ENCODE measurements at places on chromosomes 7 and 10.
A peak's percentile ranks its signal among the peaks of the same experiment; 100 is the strongest.

- no peak for DNase-seq
- peaks cover 19% of the 10 kb centered on the region for H3K4me1 ChIP-seq
- H3K27ac ChIP-seq: no peak overlapping the region
- H3K4me3 ChIP-seq: no peak overlapping the region
- no peaks in the 10 kb centered on the region for H3K36me3 ChIP-seq
These were observed 568.2 kb downstream of the DNAJB6 start for GRCh38 chr7:157904866-157905570.

GRCh38 chr10:59143544-59143943 lies 32.9 kb upstream of the PHYHIPL start:
- H3K4me1 ChIP-seq: no peaks in the 10 kb centered on the region
- no peak overlapping the region for H3K27ac ChIP-seq
- H3K36me3 ChIP-seq: no peaks in the 10 kb centered on the region
- DNase-seq: no peak

DNA sequence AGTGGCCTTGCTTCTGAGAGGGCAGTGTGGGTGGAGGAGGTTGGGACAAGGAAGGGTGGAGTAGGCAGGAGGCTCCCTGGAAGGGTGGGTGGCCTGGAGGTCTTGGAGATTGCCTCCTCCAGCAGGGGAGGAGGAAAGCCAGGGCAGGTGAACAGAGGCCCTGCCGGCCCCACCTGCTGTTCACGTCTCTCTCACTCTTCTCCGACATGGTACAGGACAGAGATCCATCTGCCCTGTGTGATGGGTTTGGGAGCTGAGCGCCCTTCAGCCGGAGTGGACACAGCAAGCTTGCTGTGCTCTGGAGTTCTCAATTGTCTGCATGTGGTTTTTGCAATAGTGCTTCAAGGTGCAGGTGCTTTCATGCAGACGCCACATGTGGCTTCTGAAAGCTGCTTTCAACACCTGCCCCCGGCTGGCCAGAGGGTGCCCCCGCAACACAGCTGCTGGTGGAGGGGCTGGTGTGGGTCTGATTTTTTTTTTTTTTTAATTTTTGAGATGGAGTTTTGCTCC lies 82.8 kb upstream of the GNA12 start:
- peaks cover 19% of the 10 kb centered on the region for H3K4me1 ChIP-seq
- no peak overlapping the region for H3K27ac ChIP-seq
- H3K36me3 ChIP-seq: no peaks in the 10 kb centered on the region
- peaks cover 41% of the 10 kb centered on the region for H3K27me3 ChIP-seq
- DNase-seq: peak; percentile 17
- H3K4me3 ChIP-seq: no peak overlapping the region

GRCh38 chr7:47967123-47967522 lies 12.3 kb downstream of the HUS1 start:
- DNase-seq: no peak
- H3K27ac ChIP-seq: no peak overlapping the region
- H3K4me1 ChIP-seq: no peaks in the 10 kb centered on the region
- peaks cover 78% of the 10 kb centered on the region for H3K36me3 ChIP-seq

GRCh38 chr10:6769704-6770417 lies 189.8 kb upstream of the PRKCQ start:
- H3K27ac ChIP-seq: no peak overlapping the region
- no peak overlapping the region for H3K4me3 ChIP-seq
- H3K27me3 ChIP-seq: no peaks in the 10 kb centered on the region
- H3K36me3 ChIP-seq: no peaks in the 10 kb centered on the region

DNA sequence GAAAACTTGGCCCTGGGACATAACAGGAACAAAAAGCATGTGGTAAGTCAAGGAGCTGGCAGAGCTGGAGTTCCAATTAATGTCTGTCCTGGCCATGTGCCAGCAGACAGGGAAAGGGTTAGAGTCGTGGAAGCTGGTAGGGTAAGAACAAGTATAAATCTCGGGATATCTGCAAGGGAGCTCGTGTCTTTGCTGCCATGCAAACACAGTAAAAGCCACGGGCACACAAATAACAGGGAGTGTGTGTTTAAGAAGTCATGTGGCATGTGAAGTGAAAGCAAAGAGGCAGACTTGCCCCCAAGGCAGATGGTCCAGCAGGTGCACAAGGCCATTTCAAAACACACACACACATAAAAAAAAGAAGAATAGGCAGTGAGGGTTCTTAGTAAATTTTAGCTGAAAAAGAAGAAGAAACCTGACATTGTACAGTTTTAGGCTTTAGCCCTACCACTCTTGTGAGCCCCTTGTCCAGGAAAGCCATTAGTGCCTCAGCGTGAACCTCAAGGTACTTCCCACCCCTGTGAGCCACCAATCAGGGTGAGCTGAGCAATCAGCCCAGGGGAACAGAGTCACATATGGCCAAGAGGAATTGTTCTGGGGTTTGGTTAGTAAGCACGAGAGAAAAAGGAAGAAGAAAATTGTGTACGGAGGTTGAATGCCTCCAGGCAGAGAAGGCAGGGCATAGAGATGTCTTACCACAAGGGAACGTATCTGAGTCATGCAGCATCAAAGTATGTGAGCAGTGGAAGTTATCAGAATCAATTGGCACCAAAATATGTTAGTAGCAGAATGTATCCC lies 32.8 kb upstream of the ARHGAP12 start:
- no peak for DNase-seq
- H3K4me1 ChIP-seq: no peaks in the 10 kb centered on the region
- no peak overlapping the region for H3K27ac ChIP-seq

GRCh38 chr7:107016312-107016711 lies 28.2 kb upstream of the PRKAR2B start:
- no peaks in the 10 kb centered on the region for H3K27me3 ChIP-seq
- H3K27ac ChIP-seq: no peak overlapping the region
- H3K4me1 ChIP-seq: peaks cover 5% of the 10 kb centered on the region
- DNase-seq: no peak

GRCh38 chr7:121521711-121522400 lies 125.7 kb upstream of the FAM3C start:
- no peak for DNase-seq
- no peak overlapping the region for H3K4me3 ChIP-seq
- no peaks in the 10 kb centered on the region for H3K36me3 ChIP-seq
- H3K27me3 ChIP-seq: no peaks in the 10 kb centered on the region
- H3K4me1 ChIP-seq: no peaks in the 10 kb centered on the region
- H3K27ac ChIP-seq: no peak overlapping the region

DNA sequence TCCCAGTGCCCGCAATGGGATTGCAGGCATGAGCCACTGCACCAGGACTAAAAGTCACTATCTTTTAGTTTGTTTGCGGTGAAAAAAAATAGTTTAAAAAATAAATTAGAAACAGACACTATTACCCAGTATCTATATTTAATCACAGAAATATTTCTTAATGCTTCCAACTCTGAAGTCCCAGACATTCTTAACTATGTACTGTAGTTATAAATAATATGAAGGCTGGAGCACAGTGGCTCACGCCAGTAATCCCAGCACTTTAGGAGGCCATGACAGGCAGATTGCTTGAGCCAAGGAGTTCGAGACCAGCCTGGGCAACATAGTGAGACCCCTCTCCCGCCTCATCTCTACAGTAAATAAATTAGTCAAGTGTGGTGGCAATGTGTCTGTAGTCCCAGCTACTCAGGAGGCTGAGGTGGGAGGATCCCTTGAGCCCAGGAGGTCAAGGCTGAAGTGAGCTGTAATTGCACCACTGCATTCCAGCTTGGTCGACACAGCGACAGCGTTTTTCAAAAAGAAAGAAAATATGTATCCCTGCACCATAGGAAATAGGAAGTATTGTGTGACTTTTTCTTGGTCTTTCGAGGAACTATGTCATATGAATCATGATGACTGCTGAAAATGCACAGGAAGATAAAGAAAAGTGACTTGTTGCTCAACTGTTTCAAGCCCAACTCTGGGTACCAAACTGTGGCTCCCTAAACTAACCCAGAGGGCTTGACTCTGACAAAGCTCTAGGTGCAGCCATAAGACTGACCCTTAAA lies 74.9 kb upstream of the STEAP1B start:
- no peaks in the 10 kb centered on the region for H3K36me3 ChIP-seq
- no peak overlapping the region for H3K4me3 ChIP-seq
- DNase-seq: no peak
- no peaks in the 10 kb centered on the region for H3K4me1 ChIP-seq
- H3K27ac ChIP-seq: peak overlapping the region; percentile 45

GRCh38 chr10:79331709-79332108 lies 15.6 kb upstream of the PPIF start:
- H3K36me3 ChIP-seq: no peaks in the 10 kb centered on the region
- no peak overlapping the region for H3K27ac ChIP-seq
- H3K27me3 ChIP-seq: no peaks in the 10 kb centered on the region
- H3K4me3 ChIP-seq: no peak overlapping the region
- DNase-seq: no peak
- peaks cover 9% of the 10 kb centered on the region for H3K4me1 ChIP-seq

GRCh38 chr7:46649876-46650275 lies 728.8 kb upstream of the IGFBP3 start:
- H3K27ac ChIP-seq: no peak overlapping the region
- H3K36me3 ChIP-seq: no peaks in the 10 kb centered on the region
- no peak for DNase-seq
- H3K4me3 ChIP-seq: no peak overlapping the region

DNA sequence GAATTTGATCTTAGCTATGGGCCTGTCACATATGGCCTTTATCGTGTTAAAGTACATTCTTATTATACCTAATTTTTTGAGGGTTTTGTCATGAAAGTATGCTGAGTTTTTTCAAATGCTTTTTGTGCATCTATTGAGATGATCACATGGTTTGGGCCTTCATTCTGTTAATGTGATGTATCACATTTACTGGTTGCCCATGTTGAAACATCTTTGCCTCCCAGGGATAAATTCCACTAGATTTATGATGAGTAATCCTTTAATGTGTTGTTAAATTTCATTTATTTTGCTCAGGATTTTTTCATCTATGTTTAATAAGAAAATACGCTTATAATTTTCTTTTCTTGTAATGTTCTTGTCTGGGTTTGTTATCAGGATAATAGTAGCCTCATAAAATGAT lies 442.0 kb downstream of the MDFIC start:
- no peak overlapping the region for H3K4me3 ChIP-seq
- H3K4me1 ChIP-seq: no peaks in the 10 kb centered on the region
- H3K27me3 ChIP-seq: no peaks in the 10 kb centered on the region

DNA sequence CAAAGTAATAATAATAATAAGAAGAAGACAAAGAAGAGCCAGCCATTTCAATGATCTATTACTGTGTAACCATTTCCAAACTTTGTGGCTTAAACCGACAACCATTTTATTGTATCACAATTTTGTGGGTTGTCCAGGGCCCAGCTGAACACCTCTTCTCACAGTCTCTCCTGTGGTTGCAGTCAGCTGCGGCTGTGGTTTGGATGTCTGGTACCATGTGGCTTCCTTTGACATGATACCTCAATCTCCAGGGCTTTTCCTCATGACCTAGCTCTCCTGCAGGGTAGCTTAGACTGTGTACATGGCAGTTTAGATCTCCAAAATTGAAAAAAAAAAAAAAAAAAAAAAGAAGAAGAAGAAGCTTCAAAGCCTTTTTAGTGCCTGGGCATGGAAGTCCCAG lies 72.6 kb upstream of the NFKB2 start:
- no peaks in the 10 kb centered on the region for H3K36me3 ChIP-seq
- H3K4me1 ChIP-seq: no peaks in the 10 kb centered on the region
- H3K27ac ChIP-seq: no peak overlapping the region
- no peak overlapping the region for H3K4me3 ChIP-seq

DNA sequence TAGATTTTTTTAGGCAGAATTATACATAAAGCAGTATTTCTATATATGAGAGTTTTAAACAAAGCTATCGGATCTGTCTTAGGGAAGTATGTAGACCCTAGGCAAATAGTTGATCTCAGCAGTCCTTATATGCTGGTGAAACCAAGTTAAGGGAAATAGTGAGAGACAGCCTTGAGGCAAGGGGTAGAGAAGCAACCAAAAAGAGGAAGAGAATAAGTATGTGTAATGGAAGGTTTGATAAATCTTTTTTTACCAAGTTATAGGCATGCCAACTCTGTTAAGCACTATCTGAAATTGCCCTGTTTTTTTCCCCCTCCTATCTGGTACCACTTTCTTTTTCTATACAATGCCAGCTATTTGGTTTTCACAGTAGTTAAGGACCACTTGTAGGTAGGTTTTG lies 19.9 kb downstream of the SPAG6 start:
- no peaks in the 10 kb centered on the region for H3K4me1 ChIP-seq
- H3K27me3 ChIP-seq: no peaks in the 10 kb centered on the region
- DNase-seq: no peak
- no peaks in the 10 kb centered on the region for H3K36me3 ChIP-seq

- no peak overlapping the region for H3K27ac ChIP-seq
- H3K4me1 ChIP-seq: no peaks in the 10 kb centered on the region
- H3K36me3 ChIP-seq: no peaks in the 10 kb centered on the region
- H3K4me3 ChIP-seq: no peak overlapping the region
These were observed 30.2 kb downstream of the MICALL2 start for GRCh38 chr7:1428941-1429501.

GRCh38 chr7:11787534-11787933 lies 44.5 kb downstream of the THSD7A start:
- H3K4me1 ChIP-seq: peaks cover 21% of the 10 kb centered on the region
- H3K27ac ChIP-seq: no peak overlapping the region
- H3K4me3 ChIP-seq: no peak overlapping the region
- H3K36me3 ChIP-seq: peaks cover 9% of the 10 kb centered on the region
- no peaks in the 10 kb centered on the region for H3K27me3 ChIP-seq

GRCh38 chr7:36277249-36277542 lies 112.5 kb upstream of the ANLN start:
- no peak overlapping the region for H3K27ac ChIP-seq
- H3K4me1 ChIP-seq: peaks cover 29% of the 10 kb centered on the region
- H3K4me3 ChIP-seq: no peak overlapping the region
- DNase-seq: no peak
- H3K27me3 ChIP-seq: no peaks in the 10 kb centered on the region

DNA sequence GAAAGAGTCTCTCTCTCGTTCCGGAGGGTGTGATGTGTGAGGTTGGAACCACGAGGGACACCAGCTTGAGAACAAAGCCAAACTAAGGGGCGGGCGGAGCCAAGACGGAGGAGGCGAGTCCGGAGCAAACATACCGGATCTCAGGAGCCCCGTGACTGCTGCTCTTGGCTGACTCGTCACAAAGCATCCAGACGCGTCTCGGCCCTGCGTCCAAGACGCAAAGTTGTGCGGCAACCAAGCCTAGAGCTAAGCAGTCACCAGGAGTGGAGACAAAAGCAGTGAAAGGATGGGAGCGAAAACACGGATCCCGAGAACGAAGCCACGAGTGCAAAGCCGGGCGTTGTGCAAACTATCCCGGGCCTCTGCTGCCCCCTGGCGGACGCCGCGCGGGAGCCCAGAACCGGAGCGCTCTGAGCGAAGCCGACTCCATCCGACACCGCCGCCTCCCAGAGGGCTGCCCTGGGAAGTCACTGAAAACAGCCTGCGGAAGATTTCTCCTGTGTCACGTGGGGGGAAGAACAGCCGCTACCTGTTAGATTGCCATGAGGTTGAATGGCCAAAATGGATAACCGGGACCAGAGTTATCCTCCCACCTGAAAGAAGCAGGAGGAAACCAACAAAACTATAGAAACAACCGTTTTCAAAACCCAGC lies 46.4 kb upstream of the TMEM72 start:
- peaks cover 21% of the 10 kb centered on the region for H3K27me3 ChIP-seq
- no peaks in the 10 kb centered on the region for H3K36me3 ChIP-seq
- peaks cover 12% of the 10 kb centered on the region for H3K4me1 ChIP-seq
- peak; percentile 91 for DNase-seq
- H3K4me3 ChIP-seq: peak overlapping the region; percentile 53

- no peak for DNase-seq
- H3K27me3 ChIP-seq: no peaks in the 10 kb centered on the region
- no peaks in the 10 kb centered on the region for H3K36me3 ChIP-seq
- peaks cover 27% of the 10 kb centered on the region for H3K4me1 ChIP-seq
- H3K27ac ChIP-seq: no peak overlapping the region
These were observed 551.0 kb upstream of the FOXK1 start for GRCh38 chr7:4131063-4131462.

- no peaks in the 10 kb centered on the region for H3K36me3 ChIP-seq
- H3K27me3 ChIP-seq: no peaks in the 10 kb centered on the region
- H3K4me3 ChIP-seq: no peak overlapping the region
- no peak overlapping the region for H3K27ac ChIP-seq
- DNase-seq: no peak
These were observed 52.5 kb upstream of the NKX6-2 start for GRCh38 chr10:132838346-132838970.

Measured in SK-N-SH (cell line).